Activated T-cell treated with anti-CD3 and anti-CD28 coated beads, Interleukin-2, amount 50 U/mL, for 72 hours (primary cell): ENCODE measurements at places on chromosomes 3 and 15.

- DNase-seq = peak; percentile 33
These were observed at the start of gene ILDR1 for GRCh38 chr3:122021811-122022401. ILDR1 (minus strand) TSS chr3:122022247; CDS start chr3:122022077, 170 bp downstream.

DNA sequence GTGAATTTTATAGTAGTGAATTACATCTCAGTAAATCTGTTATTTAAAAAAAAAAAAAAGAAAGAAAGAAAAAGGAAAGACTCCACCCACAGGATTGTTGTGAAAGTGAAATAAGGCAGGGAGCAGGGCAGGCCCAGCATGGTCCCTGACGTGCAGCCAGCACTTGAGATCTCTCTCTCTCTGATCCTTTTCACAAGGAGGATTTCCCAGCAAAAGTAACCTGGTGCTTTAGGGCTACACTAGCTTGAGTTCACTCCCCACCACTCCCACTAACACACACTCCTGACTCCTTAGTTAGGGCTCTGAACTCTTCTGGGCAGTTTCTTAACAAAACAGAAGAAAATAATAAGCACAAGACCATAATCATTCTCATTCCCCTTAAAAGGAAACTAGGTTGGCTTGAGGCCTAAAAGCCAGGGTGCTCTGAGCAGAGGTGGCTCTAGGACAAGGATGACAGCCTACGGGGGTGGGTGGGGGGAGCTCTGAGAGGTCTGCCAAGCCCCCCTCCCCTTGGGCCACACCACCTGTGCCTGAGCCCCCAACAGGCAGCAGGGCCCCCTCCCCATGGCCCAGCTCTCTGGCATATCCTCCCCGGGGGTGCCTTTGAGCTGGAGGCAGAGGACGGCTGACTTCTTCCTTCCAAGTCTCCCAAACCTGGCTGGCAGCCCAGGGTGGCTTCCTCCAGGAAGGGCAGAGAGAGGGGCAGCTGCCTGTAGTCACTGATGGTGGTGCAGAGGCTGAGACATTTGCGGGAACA lies 856 bp downstream of the TMEM40 start:
- no peak for DNase-seq

DNA sequence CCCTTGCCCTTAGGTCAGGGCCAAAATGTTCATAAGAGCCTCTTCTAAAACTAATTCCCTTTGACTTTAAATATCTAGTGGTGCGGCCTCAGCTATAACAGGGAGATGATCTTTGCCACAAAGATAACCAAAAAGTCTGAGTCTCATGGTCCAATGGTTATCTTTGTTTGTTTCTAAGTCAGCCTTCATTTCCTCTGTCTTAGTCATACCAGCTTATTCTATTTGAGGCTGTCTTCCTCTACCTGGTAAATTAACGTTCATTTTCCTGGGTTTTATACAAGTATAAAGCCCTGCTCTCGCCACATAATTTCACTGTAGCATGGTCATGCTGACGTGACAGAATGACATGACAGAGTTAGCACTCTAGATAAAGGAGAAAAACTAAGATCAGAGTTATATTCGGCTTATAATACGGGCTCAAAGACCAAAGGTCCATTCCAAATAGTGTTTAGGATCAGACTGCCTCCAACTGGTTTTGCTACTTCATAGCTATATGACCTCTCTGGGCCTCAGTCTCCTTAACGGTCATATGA lies 18.4 kb downstream of the ZNF860 start:
- no peak for DNase-seq

- DNase-seq = no peak
These were observed 458.3 kb downstream of the EDEM1 start for GRCh38 chr3:5645692-5646410.

DNA sequence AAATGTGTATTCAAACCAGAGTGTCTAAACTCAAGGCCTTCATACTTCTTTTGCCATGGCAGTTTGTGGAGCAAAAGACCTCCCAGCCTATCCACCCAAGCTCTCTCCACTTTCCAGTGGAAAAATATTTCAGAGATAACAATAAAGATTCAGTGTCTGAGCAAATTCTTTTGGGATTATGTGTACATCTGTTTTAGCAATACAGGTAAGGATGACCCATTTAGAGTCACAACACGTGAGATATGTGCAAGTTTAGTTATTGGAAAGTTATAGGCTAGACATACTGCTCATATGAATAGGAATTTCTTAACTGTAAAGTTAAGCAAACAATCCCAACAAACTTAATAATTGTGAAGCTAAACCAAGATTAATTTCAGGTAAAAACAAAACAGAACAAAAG lies 174.5 kb upstream of the LRIG1 start:
- no peak for DNase-seq

GRCh38 chr3:22713936-22714335 lies 489.2 kb upstream of the UBE2E2 start:
- no peak for DNase-seq

DNA sequence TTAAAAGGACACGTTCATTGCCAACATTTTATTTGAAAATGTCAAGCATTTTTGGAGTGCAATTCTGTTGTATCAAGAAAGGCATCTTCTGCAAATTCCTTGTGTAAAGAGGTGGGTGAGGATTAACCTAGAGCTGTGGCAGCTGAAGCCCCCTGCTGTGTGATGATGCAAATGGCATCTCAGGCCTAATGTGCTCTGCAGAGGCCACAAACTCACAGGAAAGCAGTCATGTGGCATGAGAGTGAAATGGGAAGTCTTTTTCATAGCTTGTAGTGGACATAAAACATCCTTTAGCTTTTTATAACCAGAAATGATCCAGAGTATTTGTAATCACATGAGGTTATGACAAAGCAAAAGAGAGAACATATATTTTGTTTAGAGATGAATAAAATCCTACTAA lies 6.4 kb downstream of the CADM2 start:
- no peak for DNase-seq

DNA sequence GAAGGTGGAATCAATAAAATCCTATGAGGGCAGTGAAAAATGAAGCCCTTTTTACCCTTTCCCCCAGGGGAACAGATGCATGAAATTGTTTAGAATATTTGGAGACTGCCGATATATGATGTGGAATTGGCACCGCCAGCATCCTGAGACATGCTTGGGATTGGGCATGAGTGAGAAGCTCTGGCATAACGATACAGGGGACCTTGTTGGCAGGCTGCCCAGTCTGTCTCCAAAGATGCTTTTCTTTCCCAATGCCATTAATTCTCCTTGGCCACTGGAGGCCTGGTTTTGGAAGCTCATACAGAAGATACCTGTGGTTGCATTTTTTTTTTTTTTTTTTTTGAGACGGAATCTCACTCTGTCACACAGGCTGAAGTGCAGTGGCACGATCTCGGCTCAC lies 800.6 kb upstream of the LMCD1 start:
- no peak for DNase-seq

- DNase-seq = no peak
These were observed 133.3 kb downstream of the OSBPL10 start for GRCh38 chr3:31847760-31848159.

- DNase-seq = no peak
These were observed 21.9 kb downstream of the CEP19 start for GRCh38 chr3:196689941-196690660.

DNA sequence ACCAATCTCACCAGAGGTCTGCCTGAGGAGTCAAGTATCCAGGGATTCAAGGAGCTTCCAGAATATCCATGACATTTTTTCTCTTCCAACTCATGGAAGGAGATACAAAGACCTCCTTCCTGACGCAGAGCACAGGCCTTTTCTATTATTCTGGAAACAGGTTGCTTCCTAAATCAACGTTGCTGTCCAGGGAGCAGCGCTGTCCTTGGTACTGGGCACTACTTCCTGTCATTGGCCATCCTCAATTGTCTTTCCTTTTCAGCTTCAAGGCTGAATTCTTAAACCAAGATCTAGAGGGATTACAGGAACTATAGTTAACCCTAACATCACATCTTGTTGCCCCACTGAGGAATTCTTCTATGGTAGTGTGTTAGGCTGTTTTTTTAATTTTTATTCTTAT lies 50.4 kb upstream of the TBC1D21 start:
- DNase-seq = no peak

DNA sequence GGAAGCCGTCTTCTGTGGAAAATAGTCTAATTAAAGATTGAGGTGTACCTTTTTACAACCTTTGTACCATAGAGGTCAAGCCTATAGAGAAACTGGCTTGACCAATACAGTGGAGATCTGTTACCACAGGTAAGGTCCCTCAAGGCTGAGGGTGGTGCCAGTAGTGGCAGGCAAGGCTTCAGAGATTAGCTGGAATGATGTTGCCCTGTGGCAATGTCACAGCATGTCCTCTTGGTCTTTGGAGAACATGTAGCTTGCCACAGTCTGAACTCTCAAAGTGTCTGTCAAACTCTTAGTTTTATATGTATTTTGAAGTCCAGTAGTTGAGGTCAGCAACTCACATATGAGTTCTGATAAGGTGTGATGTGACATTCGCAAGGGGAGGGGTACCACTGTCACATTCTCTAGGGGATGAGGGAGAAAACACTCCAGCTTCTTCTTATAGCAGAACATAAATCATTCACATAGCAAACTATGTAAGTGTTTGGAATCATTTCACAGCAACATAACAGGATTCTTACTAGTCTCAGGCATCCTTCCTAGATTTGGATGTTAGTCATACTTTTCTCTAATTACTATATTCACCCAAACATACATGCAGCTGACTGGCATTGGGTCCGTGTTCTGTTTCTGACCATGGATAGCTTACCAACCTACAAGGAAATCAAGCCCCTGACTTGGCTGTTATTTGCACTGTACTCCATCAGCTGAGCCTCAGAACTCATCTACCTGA lies 173.6 kb downstream of the UBE2E2 start:
- no peak for DNase-seq

DNA sequence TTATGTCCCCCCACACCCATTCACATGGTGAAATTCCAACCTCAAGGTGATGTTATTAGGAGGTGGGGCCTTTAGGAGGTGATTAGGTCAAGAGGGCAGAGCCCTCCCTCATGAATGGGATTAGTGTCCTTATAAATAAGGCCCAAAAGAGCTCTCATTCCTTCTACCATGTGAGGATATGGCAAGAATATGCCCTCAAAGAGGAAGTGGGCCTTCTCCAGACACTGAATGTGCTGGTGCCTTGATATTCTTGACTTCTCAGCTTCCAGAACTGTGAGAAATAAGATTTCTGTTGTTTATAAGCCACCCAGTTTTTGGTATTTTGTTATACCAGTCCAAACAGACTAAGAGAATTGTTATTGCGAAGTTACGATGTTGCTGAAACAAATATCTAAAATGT lies 94.4 kb downstream of the ANKRD28 start:
- DNase-seq = no peak

DNA sequence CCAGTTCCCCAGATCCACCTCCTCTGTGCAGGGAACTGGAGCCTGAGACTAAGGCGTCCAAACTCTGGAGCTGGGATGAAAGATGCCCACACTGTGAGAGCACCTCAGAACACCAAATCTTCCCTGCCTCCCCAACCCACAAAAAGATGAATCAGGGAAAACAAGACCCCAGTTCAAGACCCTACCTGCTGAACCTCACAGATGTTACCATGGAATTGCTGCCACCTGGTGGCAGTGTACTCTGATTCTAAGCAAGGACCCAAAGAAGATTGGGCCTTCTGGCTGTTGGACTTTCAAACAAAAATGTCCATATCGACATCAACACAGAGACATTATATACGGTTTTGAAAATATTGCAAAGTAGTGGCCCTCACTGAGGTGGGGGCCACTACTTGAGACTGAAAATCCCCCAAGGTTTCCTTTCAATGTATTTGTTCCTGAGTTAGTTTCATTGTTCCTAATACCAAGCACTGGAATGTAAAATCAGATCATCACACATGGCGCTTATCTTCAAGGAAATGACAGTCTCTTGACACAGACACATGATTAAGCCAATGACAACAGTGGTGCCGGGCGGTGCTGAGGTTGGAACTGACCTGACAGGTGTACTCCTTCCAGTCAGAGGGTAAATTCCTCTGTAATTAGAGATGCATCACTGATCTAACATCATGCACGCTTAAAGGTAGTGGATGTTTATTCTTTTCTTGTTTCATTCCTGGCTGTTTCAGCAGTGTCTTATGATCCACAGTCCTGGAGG lies 67.6 kb downstream of the SLC6A11 start:
- DNase-seq = peak; percentile 7
